Ascending aorta (tissue), 2 donors: ENCODE measurements at places on chromosomes 2 and 18. TPM values are rescaled to one million over a fixed set of nuclear protein-coding genes. Genes with fewer than 3 reads are reported as not detected.

GRCh38 chr18:50950626-50951025 is 17.2 kb upstream of the ELAC1 start:
- no peak for DNase-seq
- H3K4me1 ChIP-seq, result no peaks in the 10 kb centered on the region
- no peak overlapping the region for H3K4me3 ChIP-seq
- no peak overlapping the region for H3K27ac ChIP-seq
- H3K36me3 ChIP-seq, result peaks cover 2% of the 10 kb centered on the region

GRCh38 chr2:134623796-134624195 is 95.0 kb downstream of the TMEM163 start:
- H3K4me1 ChIP-seq, result no peaks in the 10 kb centered on the region
- no peaks in the 10 kb centered on the region for H3K27me3 ChIP-seq
- H3K27ac ChIP-seq, result no peak overlapping the region
- H3K36me3 ChIP-seq, result no peaks in the 10 kb centered on the region
- H3K4me3 ChIP-seq, result no peak overlapping the region

ASPRV1 gene
- 4.3 TPM for total RNA-seq

DNA sequence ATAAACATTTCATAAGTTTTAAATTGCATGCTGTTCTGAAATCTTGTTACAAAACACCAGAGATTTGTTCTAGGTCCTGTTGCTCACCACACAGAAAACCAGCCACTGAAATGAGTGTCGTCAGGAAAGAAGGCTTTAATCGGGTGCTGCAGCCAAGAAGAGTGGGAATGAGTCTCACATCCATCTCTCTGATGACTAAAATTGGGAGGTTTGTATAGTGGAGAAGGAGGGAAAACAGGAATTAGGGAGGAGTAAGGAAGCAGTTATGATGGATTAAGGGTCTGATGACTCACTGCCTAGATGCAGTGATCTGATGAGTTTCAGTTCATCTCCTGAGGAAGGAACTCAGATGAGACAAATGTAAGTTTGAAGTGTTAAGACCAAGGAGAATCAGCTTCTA is 42.1 kb upstream of the GPR39 start:
- no peaks in the 10 kb centered on the region for H3K27me3 ChIP-seq
- no peaks in the 10 kb centered on the region for H3K36me3 ChIP-seq
- no peak for DNase-seq

- H3K27me3 ChIP-seq, result no peaks in the 10 kb centered on the region
- no peak overlapping the region for H3K27ac ChIP-seq
- H3K4me1 ChIP-seq, result no peaks in the 10 kb centered on the region
- DNase-seq, result no peak
Observed at GRCh38 chr2:235546151-235546435, 52.2 kb downstream of the AGAP1 start.

NAGK gene
- total RNA-seq, result 97.4 TPM
